ENCODE measurements at places on chromosomes 11 and 22.

- DNase-seq, result peak; percentile 91
Observed at GRCh38 chr11:114154271-114155047, 94.9 kb downstream of the ZBTB16 start.

- no peak for DNase-seq
Observed at GRCh38 chr11:44727114-44727372, 281 bp downstream of the TSPAN18 start.

- DNase-seq, result no peak
Observed at GRCh38 chr22:24059793-24060192, 48.7 kb downstream of the CABIN1 start.

GRCh38 chr11:107819361-107820014, 39.1 kb downstream of the SLC35F2 start:
- DNase-seq, result peak; percentile 21

DNA sequence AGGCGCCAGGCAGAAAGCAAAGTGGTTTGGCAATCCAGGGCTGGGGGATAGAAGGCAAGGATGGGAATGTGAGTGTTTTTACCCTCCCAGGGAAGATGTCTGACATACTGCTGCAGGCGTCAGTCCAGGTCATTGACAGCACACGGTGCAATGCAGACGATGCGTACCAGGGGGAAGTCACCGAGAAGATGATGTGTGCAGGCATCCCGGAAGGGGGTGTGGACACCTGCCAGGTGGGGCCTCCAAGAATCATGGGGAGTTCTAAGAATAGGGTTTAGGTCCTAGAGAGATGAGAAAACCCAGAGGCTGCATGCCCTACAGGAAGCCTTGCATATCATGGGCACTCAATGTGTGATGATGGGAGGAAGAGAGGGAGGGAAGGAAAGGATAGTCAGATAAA, 28.3 kb upstream of the SMIM35 start:
- no peak for DNase-seq
